Substantia nigra (tissue), 51 donors: ENCODE measurements at places on chromosomes 3 and 15.

- no peak for DNase-seq
Observed at GRCh38 chr3:193826159-193826795, 233.3 kb downstream of the OPA1 start.

DNA sequence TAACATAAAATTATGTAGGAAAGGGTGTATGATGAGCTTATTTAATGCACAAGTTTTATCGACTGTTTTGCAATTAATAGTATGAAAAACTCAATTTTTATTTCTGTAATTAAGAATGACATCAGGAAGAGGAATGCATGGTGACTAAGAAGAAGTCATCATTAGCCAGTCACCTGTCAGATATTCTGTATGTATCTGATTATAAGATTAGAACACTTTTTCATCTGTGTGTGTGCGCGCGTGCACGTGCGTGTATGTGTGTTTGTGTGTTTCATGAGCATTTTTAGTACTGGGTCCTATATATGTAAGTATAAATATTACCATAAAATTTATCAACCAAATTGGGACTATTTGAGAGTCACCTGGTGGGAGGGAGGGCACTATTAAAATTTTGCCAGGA lies 5.0 kb upstream of the ABHD2 start:
- no peak for DNase-seq

DNA sequence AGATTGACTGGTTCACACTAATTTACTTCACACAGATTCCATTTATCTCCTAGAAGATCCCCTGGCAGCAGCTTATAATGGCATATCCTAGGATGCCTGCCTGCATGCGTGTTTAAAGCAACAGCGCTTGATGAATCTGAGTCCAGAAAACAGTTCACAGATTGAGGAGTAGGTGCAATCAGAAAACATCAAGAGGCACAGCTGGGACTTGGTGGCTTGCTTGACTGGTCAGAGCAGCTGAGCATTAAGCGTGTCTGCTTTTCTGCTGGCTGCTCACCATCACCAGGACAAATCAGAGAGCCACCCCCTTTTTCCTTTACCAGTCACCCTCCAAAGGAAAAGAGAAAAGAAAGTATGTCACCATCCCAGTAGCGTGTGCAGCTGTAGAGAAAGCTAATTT lies 223.6 kb downstream of the WDR72 start:
- DNase-seq, result no peak

DNA sequence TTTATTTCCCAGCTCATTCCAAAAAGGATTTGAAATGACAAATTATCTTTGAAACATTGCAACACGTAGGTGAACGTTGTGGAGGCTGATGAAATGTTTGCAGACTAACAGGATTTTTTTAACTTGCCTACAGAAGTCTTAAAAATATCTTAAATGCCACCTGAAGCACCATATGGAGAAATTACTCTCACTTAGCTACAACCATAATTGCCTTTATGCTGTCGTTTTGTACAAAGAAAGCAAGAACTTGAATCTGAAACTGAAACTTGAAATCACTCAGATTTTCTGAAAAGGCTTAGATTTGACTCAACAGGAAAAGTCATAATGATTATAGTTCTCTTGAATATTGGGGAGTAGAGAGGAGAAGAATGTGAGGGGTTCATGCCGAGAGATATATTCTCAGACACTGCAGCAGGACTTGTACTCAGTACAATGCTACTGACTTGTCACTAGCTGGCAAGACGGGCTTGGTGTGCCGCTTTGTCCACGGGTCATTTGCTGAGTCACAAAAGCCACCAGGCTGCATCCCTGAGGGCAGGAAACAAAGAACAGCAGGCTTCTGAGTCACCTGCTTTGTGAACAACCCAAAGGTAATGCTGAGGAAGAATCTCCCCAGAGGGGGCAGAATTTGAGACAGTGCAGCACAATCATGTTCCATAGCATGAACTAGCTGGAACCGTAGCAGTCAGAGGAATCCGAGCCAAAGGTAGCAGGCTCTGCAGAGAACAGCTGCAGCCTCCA lies 7.1 kb upstream of the FMN1 start:
- no peak for DNase-seq

DNA sequence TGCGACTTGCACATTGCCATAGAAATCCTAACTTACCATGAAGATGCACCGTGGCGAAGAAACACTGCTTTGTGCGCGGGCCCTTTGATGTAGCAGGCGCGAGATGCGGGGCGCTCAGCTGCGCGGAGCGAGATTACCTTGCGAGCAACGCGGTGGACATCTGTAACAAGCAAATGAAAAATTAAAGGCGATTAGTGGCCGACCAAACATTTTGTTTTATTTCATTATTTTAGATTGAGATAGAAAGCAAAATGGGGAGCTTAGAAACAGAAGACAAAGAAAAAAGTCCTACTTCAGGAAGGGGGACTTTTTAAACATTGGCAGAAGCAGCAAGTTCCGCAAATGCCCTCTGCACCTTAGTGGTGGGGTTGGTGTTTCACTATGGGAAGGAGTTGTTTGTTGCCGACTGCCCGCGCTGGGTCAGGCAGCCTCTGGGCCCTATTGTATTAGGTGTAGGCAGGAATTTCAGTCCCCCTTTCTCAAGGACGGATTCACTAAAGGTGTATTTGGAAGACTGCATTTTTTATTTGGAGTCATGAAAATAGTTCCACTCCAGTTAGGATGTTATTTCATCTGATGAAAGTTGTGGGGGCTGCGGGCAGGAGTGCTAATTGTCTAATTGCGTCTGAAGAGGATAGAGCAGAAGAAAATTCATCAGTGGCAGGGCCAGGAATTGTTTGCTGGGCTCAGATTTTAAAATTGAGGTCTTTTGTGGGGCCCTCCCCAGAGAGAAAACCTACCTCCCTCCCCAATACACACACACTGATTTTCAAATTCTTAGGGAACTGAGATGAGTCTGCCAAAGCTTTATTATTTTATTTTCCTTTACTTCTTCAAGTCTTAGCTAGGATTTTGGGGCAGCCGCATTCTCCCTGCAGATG lies 17.4 kb downstream of the ZIC4 start:
- no peak for DNase-seq

DNA sequence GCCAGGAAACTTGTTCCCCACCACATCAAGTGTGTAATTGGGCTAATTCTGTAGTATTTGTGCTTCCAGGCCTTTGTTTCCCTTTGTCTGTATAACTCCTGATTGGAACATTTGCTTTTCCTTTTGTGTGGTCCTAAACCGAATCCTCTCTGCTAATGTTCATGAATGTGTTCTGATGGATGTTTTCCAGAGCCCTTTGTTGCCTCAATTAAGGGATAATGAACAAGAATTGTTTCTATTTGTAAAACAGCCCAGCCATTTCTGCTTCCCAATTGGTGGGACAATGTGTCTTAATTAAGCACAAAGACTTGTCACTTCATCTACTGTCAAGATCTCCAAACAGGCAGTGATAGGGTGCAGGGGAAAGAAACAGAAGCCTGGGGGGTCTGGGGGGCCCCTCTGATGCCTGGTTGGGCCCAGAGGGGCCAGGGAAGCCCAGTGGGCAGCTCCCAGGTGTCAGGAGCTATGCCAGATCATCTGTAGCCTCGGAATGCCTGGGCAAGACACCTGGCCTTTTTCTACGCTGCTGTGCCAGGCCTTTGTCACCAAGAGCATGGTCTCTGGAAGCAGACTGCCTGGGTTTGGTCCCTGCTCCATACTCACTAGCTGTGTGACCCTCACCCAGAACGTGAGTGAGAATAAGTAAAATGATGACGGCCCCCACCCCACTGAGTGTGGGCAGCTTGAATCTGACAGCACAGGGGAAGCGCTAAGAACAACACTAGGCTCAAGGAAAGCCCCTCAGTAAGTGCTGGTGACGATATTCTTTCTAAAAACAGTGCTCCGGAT lies 116.6 kb upstream of the PRR20G start:
- DNase-seq, result no peak

GRCh38 chr3:172808969-172809546 lies 58.5 kb downstream of the ECT2 start:
- no peak for DNase-seq

GRCh38 chr15:89514596-89515406 lies 18.4 kb upstream of the RHCG start:
- no peak for DNase-seq

DNA sequence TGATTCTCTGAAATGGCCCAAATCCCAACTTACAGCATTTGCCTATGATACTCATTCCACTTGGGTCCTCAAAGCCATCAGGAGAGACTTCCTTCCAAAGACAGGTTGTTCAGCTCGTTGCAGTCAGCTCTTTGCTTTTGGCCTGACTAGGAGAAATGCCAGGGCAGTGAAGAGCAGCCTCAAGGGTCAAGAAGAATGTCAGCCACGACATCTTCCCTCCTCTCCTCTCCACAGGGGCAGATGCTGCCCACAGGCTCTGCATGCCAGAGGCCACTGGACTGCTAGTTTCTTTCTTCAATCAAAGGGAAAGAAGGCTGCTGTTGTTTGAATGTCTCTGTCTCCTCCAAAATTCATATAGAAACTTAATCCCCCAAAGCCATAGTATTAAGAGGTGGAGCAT lies 201.7 kb upstream of the PFN2 start:
- no peak for DNase-seq

DNA sequence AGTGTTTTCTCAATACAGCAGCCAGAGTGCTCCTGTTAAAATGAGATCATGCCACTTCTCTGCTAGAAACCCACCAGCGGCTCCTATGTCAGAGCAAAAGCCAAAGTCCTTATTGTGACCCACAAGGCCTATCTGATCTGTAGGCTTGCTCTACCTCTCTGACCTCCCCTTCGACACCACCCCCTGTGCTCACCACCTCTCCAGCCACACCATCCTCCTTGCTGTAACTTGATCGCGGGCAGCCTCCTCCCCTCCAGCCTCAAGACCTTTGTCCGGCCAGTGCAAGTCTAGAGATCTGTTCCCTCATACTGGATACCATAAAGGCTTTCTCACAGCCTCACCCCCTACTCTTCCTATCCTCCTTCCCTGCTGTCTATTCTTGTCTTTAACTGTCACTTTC lies 1.9 kb upstream of the IGDCC4 start:
- DNase-seq, result no peak

DNA sequence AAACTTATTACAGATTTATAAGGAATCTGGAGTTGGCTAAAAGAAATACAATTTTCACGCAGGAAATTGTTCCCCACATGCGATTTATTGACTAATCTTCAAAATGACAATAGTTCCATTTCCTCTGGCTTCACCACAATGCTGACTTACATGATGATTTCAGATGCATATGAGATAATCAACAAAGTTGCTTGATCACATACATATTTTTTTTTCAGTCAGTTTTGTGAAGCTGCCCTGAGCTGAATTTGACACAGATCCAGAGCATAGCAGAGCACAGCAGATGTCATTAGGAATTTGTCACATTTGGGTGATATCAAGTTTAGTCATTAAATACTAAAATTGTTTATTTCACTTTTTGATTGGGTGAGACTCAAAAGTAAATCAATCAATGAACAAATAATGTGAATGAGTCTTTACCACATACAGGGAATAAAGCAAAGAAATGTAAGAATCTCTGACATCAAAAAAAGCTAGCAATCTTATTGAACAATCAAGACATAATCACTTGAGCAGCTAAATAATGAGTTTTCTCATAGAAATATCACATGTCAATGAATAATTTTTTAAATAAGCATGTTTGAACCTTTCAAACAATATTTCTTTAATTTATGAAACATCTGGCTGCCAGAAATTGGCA lies 18.3 kb downstream of the CPB1 start:
- DNase-seq, result no peak

DNA sequence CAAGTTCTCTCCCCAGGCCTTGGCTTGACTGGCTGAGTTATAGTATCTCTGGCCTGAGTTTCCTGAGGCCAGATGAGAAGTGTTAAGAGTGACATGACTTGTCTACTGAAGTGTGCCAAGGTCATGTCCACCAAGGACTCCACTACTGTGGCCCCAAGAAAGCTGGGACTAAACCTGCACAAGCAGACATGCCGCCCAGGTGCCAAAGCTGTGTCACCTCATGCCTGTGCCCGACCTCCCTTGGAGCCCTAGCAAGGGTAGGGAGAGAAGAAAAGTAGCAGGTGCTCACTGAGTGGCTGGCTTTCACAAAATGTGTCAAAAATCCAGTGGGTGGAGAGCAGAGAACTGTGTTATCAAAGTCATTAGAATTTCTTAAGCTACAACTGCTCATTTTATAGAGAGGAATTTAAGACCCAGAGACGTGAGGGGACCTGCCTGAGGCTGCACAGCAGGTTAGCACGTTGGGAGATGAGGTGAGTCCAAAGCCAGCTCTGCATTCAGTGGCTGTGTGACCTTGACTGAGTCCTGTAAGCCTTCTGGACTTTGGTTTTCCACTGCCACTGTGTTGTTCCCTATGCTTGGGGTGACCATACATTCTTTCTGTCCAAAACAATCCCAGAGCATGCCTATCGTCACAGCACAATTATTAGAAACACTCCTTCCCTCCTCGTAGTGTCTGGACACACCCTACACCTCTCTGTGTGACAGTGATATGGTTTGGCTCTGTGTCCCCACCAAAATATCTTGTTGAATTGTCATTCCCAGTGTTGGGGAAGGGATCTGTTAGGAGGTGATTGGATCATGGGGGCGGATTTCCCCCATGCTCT lies 5.0 kb upstream of the LYSMD4 start:
- DNase-seq, result no peak

GRCh38 chr3:73432023-73432705 lies 192.6 kb downstream of the PDZRN3 start:
- no peak for DNase-seq

- DNase-seq, result no peak
Observed at GRCh38 chr3:112925969-112926368, 48.9 kb downstream of the CD200R1 start.

DNA sequence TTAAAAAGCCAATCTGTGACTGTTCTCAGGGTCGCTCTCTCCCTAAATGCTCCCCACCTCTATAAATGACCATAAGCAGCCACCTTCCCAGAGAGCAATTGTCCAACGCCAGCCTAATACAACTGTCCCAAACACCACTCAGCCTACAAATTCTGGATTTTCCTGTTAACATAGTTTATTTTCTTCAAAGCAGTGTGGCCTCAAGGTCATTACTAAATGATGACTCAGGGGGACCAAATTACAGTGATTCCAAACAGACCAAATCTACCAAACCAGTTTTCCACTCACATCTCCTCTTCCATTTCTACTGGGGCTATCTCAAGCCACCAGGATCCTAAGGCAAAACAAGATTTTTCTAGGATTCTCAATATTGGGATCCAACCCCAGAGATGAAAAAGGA lies 22.5 kb downstream of the HEXA start:
- no peak for DNase-seq

DNA sequence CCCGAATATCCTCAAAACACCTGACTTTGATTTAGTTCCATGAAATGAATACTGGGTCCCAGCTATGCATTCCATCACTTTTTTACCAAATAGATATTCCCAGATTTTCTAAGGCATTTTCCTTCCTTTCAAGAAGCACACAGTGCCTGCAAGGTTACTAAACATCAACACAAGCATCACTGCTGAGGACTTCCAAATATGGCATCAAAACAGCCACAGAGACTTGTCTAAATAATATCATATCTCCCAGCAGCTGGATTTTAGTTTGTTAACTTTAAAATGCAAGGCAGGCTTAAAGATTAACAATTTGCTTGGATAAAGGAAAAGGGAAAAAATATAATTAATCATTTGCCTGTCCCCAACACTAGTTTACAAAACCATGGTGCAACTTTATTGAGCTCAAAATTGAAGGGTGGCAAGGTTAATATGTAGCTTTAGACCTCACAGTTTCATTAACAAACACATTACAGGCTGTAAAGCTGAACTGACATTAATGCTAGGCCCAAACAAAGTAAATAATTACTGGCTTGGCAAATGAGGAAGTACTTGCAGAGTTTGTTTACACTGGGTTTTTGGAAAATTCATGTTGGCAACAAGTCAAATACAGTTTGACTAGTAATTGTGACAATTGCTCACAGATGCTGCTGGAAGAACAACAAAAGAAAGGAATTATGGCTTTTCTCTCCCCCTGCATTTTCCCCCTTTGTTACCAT lies 401.7 kb upstream of the CDIN1 start:
- DNase-seq, result no peak
